RPMI7951 (cell line): ENCODE measurements at places on chromosomes 12 and 14.

GRCh38 chr14:70893062-70893845 is 14.0 kb upstream of the PCNX1 start:
- DNase-seq = no peak

GRCh38 chr12:95473231-95473883 is 595 bp upstream of the METAP2 start:
- peak; percentile 40 for DNase-seq

DNA sequence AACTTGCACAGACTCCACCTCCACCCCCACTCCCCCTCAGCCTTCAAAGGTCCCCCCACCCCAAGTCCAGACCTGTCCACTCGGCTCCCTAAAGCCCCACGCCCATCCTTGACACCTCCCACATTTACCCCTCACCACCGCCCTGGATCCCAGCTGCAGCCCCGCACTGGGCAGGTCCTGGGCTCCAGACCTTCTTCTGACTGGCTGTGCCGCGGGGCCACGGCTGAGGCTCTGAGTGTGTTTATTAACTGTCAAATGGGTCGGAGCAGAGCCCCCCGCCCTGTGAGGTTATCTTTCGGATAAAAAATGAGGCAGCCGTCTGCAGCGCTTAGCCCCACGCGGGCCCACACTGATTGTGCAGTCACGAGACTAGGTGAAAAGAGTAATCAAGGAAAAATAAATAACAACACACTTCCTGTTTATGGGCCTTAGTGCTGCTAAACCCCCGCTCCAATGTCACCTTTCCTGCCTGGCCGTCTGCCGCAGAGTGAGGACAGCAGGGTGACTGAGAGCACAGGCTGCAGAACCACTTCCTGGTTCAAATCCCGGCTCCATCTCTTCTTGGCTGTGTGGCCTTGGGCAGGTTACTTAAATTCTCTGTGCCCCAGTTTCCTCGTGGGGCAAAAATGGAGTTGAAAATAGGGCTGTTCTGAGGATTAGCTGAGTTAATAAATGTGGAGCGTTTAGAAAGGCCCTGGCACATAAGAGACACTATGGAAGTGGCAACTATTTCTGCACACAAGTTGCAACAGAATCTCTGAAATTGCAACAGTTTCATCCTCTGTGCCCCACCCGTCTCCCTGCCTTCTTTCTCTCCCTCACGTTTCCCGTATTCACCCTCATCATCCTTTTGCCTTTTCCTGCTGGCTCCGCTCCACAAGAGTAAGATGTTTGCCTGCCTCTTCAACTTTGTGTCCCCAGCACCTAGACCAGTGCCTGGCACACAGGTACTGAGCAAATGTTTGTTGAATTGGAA is 9.4 kb downstream of the SETD1B start:
- DNase-seq = no peak

DNA sequence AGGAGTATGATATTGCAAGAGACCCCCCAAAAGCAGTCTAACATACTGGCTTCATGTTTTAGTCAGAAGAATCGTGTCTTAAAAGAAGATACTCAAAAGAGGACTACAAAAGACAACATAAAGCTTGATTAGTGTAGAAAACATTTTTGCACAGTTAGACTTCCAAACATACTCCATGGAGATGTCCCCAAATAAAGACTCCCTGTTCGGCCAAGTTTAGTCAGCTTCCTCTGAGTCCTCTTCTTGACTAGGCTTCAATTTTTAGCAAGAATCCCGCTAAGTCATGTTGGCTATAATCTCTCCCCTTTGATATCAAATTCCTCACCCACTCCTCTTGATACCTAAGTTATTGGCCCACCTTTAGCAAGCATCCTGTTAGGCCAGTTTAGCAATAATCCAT is 298.0 kb downstream of the RMST start:
- DNase-seq = no peak

DNA sequence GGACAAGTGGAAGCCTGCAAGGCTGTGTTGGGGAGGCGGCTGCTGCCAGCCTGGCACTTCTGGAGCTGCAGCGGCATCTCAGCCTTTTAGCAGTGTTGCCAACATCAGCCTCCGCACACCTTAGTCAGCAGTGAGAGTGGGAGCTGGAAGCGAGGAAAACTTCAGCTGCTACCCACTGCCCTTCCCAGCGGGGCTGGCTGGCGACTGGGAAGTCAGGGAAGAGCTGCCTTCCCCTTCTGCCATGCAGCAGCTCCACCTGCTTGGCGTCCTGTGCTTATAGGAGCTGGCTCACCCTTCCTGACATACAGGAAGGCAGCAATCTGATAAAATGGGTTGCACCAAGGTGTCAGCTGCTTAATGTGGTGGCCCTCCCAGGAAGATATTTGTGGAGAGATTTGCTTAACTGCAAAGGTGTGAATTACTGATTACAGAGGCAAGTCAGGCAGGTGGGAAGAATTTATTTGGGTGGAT is 15.4 kb upstream of the PLEKHG3 start:
- DNase-seq = no peak

- no peak for DNase-seq
Observed at GRCh38 chr12:127150956-127151355, 1116.0 kb upstream of the TMEM132C start.

GRCh38 chr12:24997496-24997895 is 48.6 kb upstream of the BCAT1 start:
- DNase-seq = no peak

- DNase-seq = no peak
Observed at GRCh38 chr12:103524238-103524875, 28.6 kb upstream of the C12orf42 start.

- no peak for DNase-seq
Observed at GRCh38 chr12:114030451-114030850, 64.3 kb upstream of the RBM19 start.

DNA sequence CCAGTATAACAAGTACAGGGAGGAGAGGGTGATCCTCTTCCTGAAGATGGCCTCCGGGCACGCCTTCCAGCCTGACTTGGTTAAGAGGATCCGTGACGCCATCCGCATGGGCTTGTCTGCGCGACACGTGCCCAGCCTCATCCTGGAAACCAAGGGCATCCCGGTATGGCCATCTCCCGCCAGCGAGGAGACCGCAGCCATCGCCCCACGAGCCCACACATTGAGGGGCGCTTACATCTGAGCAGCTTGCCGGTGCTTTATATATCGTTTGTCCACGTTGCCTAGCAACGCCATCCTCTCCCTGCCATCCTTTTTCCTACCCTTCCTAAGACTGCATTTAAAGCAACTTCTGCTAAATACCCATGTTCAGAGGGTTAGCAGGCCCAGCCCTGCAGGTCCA is 71.5 kb downstream of the AACS start:
- DNase-seq = no peak

DNA sequence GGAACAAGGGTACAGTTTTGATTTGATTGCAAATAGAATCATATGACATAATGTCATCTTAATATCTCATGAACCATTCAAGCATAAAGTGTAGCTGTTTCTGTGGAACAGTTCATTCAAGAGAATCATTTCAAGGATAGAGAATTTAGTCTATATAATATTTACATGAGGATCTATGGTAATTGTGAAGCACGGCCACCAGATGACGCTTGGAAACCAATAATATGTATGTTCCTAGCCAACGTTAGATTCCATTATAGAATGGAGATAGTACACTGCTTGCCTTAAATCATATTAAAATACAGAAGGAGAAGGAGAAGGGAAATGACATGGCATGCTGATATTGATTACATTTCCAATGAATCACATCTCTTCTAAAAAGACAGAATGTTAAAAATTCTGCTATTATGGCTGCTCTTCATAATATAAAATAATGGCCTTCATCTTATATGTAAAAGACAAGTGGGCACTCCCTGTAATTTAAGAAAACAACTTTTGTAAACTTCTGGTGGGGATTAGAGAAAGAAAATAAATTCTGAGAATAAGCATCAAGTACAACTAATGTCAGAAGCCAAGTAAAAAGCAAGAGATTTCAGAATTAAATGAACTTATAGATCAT is 351.0 kb downstream of the NAV3 start:
- no peak for DNase-seq

- no peak for DNase-seq
Observed at GRCh38 chr12:81080431-81080983, 2.6 kb downstream of the ACSS3 start.

- DNase-seq = no peak
Observed at GRCh38 chr12:118446247-118446646, 69.9 kb downstream of the SUDS3 start.

DNA sequence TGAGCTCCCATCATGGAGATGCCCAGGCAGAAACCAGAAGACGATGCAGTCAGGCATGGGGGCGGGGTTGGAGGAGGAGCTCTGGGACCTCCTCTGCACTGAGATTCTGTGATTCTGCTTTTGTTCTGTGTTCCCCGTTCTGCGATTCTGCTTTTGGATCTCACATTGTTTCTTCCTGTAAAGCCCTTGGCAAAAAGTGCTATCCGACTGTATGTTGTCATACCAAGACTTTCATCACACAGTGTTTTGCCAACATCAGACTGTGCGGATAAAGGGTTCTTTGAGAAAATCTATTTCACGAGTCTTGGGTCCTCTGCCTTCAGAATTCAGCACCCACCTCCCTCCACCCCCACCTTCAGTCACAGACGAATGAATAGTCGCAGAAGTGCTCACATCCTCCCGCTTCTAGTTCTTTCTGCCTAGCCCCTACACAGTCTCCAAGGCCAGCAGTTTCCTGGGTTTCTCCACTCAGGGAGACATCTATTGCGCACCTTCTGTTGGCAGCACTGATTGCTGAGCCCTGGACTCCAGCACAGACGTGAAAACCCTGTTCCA is 24.7 kb upstream of the PWP1 start:
- DNase-seq = no peak

DNA sequence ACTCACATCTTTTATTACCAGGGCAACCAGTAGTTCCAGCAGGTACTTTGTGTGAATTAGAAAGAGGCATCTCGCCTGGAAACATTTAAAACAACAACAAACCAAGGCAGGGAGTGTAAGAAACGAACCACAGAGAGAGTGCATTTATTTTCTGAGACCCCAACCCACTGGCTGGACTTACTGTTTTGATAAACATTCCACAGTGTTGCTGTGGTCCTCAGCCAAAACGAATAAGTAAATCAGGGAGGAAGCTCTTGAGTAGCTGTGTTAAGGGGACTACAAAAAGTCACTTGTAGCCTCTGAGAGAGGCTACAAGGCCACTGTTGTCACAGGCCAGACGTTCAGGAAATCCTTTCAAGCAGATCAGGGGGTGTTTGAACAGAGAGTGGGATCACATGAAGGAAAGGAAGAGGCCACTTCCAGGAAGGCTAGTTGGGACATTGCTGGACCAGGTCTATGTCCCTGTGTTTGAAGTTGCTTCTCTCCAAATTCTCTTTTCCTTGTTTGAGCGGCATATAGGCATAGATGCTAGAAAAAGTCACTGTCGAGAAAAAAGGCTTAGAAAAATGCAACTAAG is 33.8 kb downstream of the DMAC2L start:
- no peak for DNase-seq

DNA sequence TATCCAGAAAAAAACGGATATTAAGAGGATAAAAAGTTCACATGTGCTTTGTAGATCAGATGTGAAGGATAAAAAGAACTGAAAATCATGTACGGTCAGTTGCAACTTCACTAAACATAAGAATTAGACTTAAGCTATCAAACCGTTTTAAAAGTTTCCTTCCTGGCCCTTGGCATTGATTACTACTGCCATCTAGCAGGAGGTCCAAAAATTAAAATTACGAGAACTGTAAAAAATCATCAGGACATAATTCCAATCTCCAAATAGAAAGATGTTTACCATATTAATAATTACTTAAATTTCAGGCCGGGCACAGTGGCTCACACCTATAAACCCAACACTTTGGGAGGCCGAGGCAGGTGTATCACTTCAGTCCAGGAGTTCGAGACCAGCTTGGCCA is 7.9 kb downstream of the WDR89 start:
- no peak for DNase-seq

- DNase-seq = no peak
Observed at GRCh38 chr12:120131116-120131515, 14.6 kb upstream of the RAB35 start.

- DNase-seq = peak; percentile 17
Observed at GRCh38 chr12:102438047-102438826, 42.1 kb downstream of the IGF1 start.

DNA sequence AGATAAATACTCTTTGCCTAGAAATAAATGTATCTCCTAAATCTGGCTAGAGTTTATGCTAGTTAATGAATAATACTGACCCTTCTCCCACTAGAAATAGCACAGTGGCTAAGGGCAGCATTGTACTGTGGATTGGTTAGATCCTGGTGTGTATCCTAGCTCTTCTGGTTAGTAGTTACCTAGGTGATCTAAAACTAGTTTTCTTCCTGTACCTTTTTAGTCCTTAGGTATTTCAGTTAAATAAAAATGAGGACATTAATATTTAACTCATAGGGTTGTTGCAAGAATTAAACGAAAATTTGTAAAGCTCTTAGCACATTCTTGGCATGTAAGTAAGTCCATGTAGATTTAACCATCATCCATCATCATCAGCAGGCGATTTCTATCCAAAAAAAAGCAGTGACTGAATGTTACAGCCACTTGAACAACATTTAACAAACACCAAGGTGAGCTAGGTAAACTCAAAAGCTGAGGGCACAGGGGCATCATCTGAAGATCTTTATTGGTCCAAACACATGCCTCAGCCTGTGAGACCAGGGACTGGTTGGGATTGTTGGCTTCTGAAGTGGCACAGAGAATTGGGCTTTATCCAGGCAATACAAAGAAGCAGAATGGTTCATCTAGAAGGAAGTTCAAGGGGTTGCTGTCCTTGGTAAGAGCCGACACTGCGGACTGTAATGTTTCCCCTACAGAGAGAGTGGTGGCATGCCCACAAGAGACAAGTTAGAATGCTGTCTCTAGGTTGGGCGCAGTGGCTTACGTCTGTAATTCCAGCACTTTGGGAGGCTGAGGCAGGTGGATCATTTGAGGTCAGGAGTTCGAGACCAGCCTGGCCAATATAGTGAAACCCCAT is 100.8 kb downstream of the GAS2L3 start:
- DNase-seq = no peak

GRCh38 chr12:8701046-8701660 is 3.4 kb downstream of the RIMKLB start:
- no peak for DNase-seq

- no peak for DNase-seq
Observed at GRCh38 chr12:77928078-77928477, 97.4 kb downstream of the NAV3 start.

GRCh38 chr14:92397953-92398564 is 75.1 kb downstream of the SLC24A4 start:
- DNase-seq = no peak

- peak; percentile 88 for DNase-seq
Observed at GRCh38 chr12:78864403-78864869, at the start of gene SYT1. SYT1 (plus strand) TSS chr12:78864774.
